ENCODE measurements at places on chromosomes 3 and 15. TPM values are rescaled to one million over a fixed set of nuclear protein-coding genes. Genes with fewer than 3 reads are reported as not detected.

SPINK8 gene
- polyA plus RNA-seq: not detected

HTR3E gene
- not detected for polyA plus RNA-seq

IL5RA gene
- polyA plus RNA-seq: not detected

SOX2 gene
- polyA plus RNA-seq: 0.78 TPM

ISL2 gene
- not detected for polyA plus RNA-seq

CP gene
- 5.8 TPM for polyA plus RNA-seq

P2RY12 gene
- polyA plus RNA-seq: 0.94 TPM

RPL4 gene
- 6,435 TPM for polyA plus RNA-seq

GHRL gene
- polyA plus RNA-seq: 0.76 TPM

GHSR gene
- polyA plus RNA-seq: not detected

SUMF1 gene
- 15.4 TPM for polyA plus RNA-seq

SEMA3F gene
- 14.9 TPM for polyA plus RNA-seq

CYP1A1 gene
- polyA plus RNA-seq: not detected

STARD5 gene
- polyA plus RNA-seq: 3.9 TPM

CPN2 gene
- polyA plus RNA-seq: 0.07 TPM

BMF gene
- polyA plus RNA-seq: 15.3 TPM

MUSTN1 gene
- 128 TPM for polyA plus RNA-seq

IQCH gene
- 0.85 TPM for polyA plus RNA-seq

CHRNB4 gene
- polyA plus RNA-seq: 1.3 TPM

DNASE1L3 gene
- polyA plus RNA-seq: 0.34 TPM

CCDC66 gene
- polyA plus RNA-seq: 11.3 TPM

LNP1 gene
- polyA plus RNA-seq: 5.8 TPM

CHCHD4 gene
- 13.0 TPM for polyA plus RNA-seq

MELTF gene
- polyA plus RNA-seq: 25.6 TPM

GATA2 gene
- 4.0 TPM for polyA plus RNA-seq

RAB27A gene
- 6.3 TPM for polyA plus RNA-seq

SST gene
- polyA plus RNA-seq: 0.42 TPM

KLHL18 gene
- polyA plus RNA-seq: 11.7 TPM

TRIM42 gene
- polyA plus RNA-seq: not detected

ATP13A5 gene
- 0.25 TPM for polyA plus RNA-seq

ZNF35 gene
- polyA plus RNA-seq: 7.9 TPM

NOX5 gene
- polyA plus RNA-seq: 0.28 TPM

FBN1 gene
- polyA plus RNA-seq: 158 TPM
